ENCODE measurements at places on chromosomes 11 and 22.

DNA sequence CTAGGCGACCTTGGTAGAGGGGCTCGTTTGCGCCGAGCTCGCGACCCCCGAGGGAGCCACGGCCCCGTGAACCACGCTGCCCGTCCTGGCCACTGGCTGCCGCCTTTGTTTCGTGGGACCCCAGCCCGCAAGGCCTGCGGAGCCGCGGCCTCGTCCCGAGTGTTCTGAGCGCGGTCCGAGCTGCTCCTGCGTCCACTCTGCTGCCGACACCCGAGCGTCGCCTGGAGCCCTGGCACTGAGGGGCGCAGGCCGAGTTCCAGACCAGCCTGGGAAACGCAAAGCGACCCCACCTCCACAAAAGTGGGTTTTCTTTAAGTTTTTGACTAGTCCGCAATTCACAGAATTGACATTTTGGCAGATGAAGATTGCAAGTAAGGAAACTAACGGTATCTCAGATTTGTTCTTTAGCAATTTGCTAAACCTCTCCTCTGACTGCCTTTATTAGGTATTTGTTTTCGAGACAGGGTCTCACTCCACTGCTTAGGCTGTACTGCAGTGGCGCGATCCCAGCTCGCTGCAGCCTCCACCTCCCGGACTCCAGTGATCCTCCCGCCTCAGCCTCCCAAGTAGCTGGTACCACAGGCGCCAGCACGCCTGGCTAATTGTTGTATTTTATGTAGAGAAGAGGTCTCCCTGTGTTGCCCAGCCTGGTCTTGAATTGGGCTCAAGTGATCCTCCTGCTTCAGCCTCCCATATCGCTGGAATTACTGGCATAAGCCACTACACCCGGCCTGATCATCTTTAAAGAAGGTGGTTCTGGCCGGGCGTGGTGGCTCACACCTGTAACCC is 879 bp upstream of the RNH1 start:
- no peak for DNase-seq

DNA sequence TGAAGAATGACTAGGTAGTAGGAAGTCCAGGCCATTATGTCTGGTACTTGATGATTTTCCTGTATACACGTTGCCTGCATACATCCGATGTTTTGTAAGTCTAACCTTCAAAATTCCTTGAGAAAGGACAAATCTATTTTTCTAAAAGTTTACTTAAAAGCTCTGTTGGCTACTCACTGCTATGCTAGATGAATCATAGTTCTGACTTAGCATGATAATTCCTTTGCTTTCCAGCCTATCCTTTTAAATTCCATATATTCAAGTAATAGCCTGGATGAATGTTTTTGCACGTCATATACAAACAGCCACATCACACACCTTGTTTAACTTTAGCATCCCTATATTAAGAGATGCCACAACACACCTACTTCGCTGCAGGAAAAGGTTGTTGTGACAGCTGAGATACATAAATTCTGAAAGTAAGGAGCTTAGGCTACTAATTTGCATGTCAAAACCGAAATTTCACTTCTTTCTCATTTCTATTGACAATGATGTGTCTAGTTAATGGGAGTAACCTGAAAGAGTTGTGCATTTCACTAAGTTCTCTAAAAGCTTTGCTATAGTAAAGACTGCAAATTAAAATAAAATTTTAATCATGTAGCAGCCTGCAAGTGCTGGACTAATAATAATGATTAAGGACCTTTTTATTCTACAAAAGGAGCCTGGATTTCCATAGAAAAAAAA is 1116.4 kb downstream of the JRKL start:
- DNase-seq: no peak

DNA sequence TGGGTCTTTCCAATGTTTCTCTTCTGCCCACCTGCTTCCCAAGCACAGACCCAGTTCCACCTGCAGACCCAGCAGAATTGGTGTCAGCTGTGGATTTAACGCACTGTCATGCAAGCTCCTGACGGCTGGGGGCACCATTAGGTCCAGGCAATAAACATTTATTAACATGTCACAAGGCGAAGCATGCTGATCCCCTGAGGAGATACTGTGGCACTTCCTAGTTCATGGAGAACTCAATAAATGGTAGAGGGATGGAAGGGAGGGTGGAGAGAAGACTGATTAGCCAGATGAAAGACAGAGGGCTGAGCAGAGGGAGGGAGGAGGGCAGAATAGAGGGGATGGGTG is 68.3 kb upstream of the TSPAN18 start:
- no peak for DNase-seq

DNA sequence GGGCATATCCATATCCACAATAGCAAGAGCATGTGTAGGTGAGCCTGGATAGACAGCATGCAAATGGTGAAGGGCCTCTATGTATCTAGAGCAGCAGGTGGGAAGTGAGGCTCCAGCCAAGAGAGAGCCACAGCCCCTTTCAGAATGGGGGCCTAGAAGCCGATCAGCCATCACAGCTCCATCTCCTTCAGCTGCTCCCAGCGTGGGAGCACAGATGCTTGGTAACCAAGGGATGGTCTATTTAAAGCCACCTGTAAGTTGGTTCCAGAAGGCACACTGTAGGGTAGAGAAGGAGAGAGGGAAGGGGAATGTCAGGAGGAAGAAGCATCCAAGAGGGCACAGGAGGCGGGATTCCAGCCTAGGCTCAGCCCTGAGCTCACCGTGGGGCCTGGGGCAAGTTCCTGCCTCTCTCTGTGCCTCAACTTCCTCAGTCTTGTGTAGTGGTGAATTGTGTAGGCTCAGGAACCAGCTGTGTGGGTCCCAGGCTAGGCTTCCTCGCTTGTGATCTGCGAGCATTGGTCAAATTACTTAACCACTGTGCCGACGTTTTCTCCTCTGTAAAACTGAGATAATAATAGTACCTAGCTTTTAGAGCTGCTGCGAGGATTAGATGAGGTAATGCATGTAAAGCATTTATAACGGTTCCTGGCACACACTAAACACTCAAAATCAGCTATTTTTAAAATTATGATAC is 122.9 kb upstream of the NAV2 start:
- DNase-seq: no peak

- DNase-seq: no peak
These were observed 116.4 kb upstream of the CRYBB3 start for GRCh38 chr22:25083056-25083806.

DNA sequence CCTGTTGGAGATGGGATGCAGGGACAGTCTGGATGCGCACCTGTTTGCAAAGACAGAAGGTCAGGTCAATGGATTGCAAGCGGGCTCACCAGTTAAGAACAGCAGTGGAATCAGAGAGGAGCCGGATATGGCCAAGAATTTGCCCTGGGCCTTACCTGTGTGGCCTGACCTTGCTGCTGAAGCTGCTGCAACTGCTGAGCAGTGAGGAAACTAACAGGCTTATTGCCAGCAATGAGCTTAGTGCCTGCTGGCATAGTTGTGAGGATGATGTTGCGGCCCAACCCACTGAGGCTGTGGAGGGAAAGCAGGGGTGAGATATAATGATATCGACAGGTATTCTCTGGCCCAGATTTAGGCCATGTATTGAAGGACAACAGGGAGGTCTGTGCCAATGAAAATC is 30.6 kb downstream of the NFRKB start:
- no peak for DNase-seq

- DNase-seq: no peak
These were observed 428.5 kb downstream of the FAM181B start for GRCh38 chr11:82305123-82305522.

DNA sequence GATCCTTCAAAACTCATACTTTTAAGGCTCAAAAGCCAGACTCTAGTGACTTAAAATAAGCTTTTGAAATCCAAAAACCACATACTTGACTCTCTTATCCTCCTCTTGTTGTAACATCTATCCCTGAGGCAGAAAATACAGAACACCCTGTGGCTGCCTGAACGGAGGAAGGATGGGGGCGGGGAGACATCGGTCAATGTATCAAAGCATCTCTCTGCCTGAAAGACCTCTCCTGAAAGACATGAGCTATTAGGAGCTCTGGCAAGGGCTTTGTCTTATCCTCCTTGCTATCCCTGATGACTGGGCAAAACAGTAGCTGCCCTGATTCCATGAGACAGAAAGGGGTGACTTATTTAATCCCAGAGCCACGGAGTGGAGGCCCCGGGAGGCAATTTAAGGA is 122.4 kb downstream of the MN1 start:
- DNase-seq: no peak

DNA sequence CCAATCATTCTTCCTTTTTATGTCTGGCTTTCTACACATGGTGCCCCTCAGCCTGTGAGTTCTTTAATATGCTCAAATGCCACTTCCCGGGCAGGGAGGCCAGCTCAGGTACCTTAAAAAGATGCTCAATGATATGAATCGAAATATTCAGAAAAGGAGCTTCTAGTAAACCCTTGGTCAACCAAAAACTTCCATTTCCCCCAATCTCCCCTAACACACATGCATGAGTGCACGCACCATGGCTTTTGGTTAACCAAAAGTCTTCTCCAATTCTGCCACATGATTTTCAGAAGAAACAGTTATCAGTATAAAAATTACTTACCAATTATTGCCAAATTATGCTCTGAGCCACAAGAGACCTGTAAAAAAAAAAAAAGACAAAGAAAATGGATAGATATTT is 135.0 kb downstream of the SERGEF start:
- DNase-seq: no peak

DNA sequence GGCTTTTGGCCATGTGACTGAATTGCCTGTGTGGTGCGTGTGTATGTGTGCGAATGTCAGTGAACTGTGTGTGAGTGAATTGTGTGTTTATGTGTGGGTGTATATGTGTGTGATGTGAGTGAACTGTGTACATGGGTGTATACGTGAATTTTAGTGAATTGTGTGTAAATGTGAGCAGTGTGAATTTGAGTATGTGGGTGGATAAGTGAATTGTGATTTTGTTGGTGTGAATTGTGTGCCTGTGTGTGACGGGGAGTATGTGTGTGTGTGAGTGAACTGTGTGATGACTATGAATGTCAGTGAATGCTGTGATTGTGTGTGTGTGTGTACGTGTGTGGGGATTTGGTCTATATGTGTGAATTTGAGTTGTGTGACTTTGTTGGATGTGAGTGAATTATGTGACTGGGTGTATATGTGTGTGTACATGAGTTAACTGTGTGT is 3.5 kb downstream of the DDTL start:
- no peak for DNase-seq

DNA sequence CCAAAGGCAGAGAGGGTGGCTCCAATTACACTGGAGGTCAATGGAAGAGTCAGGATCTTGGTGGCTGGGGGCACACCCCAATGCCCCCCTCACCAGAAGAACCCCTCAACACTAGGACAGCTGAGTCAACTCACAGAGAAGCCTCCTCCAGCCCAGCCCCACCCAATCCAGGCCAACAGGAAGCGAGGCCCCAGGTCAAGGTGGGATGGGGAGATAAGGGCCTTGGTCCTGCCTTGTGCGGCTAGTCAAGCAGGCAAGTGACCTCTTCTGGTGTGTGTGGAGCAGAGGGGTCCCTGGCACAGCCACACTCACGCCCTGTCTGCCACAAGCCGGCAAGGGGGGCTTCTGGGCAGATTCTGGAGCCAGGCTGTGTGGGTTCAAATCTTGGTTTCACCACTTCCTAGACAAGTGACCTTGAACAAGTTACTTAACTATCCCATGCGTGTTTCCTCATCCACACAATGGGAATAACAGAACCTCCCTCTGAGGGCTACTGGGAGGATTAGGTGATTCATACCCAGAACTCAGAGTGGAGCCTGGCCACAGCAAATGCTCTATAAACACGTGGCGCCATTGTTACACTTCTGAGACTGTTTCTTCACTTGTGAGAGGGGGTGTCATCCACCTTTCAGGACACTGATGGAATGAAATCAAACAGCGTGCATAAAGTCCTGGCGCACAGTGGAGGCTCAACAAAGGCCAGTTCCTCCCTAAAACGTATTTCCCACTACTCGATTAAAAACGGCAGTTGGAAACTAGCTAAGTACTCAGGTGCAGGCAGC is 3.2 kb downstream of the TTLL12 start:
- DNase-seq: no peak

DNA sequence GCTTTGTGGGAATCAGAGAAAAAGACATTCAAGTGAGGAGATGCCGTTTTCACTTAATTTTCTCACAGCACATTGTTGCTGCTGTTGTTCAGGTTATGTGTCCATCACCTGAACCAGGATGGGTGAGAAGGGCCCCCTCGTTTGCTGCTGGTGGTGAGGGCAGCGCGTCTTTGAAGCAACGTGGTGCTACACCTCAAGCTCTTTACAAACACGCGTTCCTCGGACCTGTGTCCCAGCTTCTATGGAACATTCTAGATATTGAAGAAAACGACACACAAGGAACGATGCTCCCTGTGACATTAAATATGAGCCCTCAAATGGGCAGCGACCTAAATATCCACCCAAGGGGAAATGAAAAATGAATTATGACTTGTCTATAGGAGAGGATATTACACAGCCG is 418.6 kb downstream of the MN1 start:
- no peak for DNase-seq

DNA sequence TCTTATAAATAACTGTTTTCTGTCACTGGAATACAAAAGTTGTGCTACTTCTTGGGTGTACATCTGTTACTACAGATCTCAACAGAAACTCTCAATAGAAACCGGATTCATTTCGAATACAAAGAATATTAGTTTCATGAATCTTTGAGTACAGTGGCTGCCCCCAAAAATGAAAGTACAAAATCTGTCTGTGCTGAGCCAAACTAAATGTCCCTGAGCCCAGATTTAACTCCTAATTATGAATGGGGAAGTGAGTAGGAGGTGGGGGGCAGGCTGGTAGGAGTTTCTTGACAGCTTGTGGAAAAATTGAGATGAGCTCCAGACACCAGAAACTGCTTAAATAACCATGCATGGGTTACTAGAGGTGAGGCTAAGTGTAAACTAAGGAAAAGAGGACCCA is 41.6 kb downstream of the PITPNB start:
- DNase-seq: no peak

DNA sequence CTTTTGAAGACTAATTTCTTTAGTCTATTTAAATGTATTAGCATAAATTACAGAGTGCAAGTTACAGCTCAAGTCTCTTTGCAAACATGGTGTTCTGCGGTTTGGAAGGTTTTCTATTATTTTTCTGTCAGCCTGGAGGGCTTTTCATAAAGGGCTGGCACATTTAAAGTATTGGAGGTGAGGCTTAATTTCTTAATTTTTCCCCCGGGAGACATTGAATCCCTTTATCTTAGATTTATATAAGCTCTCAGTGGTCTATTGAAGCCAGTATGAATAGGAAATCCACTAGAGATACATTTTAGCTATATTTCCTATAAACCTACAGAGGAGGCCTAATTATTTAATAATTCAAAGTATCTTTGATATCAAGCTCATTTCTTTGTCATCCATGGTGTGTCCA is 102.7 kb upstream of the CLPB start:
- no peak for DNase-seq

GRCh38 chr11:34264303-34265110 is 93.3 kb downstream of the ABTB2 start:
- DNase-seq: no peak

- no peak for DNase-seq
These were observed 49.9 kb downstream of the WNT7B start for GRCh38 chr22:45927059-45927458.

- DNase-seq: no peak
These were observed 37.0 kb downstream of the LDLRAD3 start for GRCh38 chr11:35980686-35981390.
